Activated CD8-positive, alpha-beta T cell treated with anti-CD3 and anti-CD28 coated beads for 36 hours (primary cell): ENCODE measurements at places on chromosomes 1 and 21.

DNA sequence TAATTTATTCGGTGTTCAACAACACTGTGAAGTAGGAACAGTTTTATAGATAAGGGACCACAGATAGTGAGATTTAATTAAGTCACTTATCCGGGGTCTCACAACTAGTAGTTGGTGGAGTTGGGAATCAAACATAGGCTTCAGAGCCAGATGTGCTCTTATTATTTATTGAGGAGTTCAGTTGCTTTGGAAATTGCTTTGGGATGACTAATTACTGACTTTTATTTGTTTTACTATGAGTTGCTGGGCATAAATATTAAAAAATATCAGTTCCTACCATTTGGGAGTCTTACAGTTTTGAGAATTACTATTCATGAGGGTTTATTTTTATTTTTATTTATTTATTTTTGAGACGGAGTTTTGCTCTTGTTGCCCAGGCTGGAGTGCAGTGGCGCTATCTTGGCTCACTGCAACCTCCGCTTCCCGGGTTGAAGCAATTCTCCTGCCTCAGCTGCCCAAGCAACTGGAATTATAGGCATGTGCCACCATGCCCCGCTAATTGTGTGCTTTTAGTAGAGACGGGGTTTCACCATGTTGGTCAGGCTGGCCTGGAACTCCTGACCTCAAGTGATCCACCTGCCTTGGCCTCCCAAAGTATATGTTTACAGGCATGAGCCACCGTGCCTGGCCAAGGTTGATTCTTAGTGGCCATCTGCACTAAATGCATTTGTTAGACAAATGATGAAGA is 27.7 kb downstream of the THRAP3 start:
- DNase-seq = no peak

GRCh38 chr1:209203533-209203895 is 380.0 kb upstream of the CAMK1G start:
- no peak for DNase-seq

GRCh38 chr21:14095056-14095455 is 115.7 kb downstream of the LIPI start:
- DNase-seq = no peak

GRCh38 chr1:232110281-232111090 is 483.9 kb downstream of the DISC1 start:
- no peak for DNase-seq

DNA sequence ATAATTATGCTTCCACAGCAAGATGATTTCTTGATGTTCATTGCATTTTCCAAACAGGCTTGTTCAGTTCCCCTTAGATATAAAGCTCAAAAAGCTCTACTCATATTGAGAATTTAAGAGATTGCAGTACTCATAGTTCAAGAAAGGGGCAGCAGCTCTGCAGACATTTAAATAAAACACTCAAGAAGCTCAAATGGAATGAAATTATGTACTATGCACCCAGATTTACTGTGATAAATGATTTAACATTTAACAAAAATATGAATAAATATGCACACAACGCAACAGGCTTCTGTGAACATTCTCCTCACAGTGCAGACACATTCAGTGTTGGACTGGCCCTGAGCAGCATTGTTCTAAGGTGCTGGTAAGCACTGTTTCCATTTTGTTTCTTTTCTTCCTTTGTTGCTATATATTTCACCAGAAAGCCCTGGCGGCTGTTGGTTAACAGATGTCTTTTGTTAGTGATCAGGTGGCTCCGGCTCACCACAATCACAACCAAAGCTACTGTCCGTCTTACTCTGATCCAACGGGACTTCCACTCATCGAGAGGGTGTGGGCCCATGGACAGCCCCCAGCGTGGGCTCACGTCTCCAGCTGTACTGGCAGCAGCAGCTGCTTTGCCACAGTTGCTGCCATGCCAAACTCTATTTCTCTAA is 1440.3 kb downstream of the NCAM2 start:
- no peak for DNase-seq
